ENCODE measurements at places on chromosomes 6 and 20.

DNA sequence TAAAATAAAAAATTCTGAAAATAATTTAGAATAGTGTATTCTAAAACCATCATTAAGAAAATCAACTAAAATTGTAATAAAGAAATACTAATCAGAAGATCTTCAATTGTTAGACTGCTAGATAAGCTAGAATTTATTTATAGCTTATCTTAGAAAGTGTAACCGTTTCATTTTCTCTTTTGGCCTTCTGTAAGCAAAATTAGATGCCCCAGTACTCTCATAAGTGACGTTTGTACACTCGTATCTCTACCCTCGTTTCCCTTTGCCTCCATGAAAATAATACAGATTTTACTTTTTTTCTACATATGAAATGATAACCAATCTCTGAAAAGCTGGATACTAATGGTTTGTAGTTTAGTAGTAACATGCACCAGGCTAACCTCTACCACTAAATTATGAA is 19.8 kb downstream of the DSE start:
- DNase-seq: no peak

- DNase-seq: no peak
Observed at GRCh38 chr6:164072240-164072666, 657.7 kb downstream of the QKI start.

DNA sequence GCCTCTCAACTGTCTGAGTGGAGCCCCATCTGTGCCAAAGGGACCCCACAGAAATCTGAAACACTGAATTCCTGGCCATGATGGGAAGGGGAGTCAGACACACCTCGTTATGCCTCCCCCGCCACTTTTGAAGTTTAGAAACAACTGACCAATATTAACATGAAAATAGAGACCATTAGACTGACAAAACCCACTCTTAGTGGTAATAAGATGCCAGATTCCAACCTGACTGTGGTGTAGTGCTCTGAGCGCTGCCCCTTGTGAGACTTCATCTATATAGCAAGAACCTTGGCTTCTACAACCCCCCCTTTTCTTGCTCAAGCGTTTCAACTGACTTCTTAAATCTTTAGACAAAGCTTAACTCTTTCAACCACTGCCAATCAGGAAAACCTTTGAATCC is 46.1 kb upstream of the UNC93A start:
- DNase-seq: no peak

DNA sequence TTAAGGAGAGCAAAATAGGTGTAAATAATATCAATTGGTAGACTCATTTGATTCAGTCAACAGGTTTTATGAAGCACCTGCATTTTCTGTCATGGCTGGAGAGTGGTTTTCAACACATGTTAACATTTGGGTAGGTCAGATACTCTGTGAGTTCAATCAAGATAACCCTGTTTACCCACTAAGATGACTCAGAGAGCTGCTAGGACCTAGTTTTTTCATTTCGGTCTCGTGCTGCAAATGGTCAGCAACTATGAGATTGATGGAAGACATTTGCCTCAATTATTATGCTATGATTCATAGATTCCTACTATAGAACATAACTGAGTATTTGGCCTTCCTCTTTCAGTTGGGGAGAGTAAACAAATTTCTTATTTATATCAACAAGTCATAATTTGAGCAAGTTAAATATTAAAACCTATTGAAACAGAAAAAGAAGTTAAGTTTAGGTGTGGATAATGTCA is 391.4 kb upstream of the CITED2 start:
- DNase-seq: no peak

GRCh38 chr20:25277051-25277801 is 29.3 kb downstream of the PYGB start:
- peak; percentile 7 for DNase-seq

GRCh38 chr20:9889270-9889981 is 50.5 kb upstream of the PAK5 start:
- no peak for DNase-seq

- DNase-seq: no peak
Observed at GRCh38 chr6:7617801-7618764, 28.1 kb downstream of the SNRNP48 start.

DNA sequence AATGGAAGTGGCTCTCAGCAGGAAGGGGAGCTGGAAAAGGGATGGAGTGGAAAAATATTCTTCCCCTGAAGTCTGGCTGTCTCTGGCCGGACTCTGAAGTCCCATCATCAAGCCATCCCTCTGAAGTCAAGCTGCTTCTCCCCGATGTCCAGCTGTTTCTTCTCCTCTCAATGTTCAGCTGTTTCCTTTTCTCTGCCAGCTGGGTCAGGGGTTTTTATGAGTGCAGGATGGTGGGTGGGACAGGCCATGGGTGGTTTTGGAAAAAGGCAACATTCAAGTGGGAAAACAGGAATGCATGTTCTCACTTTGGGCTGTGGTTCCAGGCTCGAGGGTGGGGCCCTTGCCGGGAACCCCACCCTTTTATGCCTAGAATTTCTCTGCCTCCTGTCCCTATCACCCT is 48.4 kb upstream of the FAM184A start:
- DNase-seq: no peak

DNA sequence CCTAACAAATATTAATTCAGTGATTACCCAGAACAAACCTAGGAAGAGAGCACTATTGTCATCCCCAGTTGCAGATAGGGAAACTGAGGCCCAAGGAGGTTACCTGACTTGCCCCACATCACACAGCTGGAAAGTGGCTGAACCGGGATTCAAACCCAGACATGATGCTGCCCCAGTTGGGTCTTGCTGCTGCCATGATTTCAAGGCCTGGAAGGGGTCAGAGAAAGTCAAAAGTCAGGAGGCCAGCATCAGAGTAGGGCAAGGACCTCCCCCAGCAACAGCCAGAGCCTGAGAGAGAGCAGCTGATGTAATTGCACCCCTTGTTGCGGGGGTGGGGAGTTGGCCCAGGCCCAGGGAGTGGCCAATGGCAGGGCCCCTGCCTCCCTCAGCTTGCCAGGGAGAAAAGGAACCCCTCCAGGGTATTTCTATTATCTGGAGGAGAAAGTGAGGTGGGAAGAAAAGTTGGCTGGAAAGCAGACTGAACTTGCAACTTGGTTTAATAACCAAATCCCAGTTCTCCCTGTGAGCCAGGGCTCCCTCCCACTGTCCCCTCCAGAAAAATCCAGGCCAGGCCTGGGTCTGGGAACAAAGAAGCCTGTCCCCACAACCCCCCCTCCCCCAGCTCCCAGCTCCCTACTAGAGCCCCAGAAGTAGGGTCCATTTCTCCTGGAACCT is 83.6 kb downstream of the MRPL14 start:
- no peak for DNase-seq
